ENCODE measurements at places on chromosomes 3 and 15. TPM values are rescaled to one million over a fixed set of nuclear protein-coding genes. Genes with fewer than 3 reads are reported as not detected.

Gene TM4SF18
- polyA plus RNA-seq, result 4.5 TPM

GRCh38 chr3:43489930-43490329 is 131.9 kb downstream of the ANO10 start:
- DNase-seq, result no peak

Gene HTR3E
- not detected for polyA plus RNA-seq

DNA sequence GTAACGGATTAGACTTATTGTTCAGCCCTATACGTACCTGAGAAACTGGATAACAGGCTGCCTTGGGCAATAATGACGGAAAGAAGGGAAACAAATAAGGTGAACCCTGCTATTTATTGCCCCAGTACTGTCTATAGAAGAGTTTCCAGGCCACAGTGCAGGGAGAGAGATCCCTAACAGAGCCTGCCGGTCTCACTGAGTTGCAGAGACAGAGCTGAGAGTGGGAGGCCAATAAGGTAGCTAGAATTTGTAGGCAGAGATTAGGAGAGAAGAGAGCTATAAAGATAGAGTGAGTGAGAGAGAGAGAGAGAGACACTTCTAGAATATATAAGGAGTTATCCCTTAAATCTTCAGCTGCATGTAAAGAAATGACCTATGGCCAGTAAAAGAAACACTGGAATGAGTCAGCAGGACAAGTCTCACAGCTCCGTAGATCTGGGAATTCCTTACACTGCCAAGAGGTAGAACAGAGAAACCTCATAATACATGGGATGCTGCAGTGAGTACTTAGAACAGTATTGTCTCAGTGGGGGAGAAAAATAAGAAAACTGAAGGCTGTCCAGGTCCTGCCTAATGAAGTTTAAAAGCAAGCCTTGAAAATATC is 51.8 kb downstream of the ST3GAL6 start:
- DNase-seq, result no peak
